ENCODE measurements at places on chromosomes 13 and 19.

GRCh38 chr13:112980434-112980833, 11.4 kb downstream of the MCF2L start:
- DNase-seq: no peak

DNA sequence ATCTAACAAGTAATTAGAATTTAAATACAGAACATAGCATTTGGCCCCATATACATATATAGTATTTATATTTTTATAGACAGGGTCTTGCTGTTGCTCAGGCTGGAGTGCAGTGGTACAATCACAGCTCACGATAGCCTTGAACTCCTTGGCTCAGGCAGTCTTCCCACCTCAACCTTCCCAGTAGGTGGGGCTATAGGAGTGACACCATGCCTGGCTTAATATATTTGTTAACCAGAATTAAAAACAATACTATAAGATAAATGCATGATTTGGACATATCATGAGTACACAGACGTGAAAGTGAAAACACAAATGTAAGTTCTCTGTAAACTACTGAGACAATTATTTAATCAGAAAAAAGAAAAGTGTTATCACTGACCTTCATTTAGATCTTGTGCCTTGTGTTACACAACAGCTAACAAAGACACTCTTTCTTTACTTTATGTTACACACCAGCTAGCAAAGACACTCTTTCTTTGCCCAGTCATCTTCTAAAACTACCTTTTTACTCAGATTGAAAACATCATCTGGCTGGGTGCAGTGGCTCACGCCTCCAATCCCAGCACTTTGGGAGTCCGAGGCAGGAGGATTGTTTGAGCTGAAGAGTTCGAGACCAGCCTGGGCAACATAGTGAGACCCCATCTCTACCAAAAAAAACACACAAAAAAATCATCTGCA, 22.6 kb downstream of the CARS2 start:
- DNase-seq: no peak

DNA sequence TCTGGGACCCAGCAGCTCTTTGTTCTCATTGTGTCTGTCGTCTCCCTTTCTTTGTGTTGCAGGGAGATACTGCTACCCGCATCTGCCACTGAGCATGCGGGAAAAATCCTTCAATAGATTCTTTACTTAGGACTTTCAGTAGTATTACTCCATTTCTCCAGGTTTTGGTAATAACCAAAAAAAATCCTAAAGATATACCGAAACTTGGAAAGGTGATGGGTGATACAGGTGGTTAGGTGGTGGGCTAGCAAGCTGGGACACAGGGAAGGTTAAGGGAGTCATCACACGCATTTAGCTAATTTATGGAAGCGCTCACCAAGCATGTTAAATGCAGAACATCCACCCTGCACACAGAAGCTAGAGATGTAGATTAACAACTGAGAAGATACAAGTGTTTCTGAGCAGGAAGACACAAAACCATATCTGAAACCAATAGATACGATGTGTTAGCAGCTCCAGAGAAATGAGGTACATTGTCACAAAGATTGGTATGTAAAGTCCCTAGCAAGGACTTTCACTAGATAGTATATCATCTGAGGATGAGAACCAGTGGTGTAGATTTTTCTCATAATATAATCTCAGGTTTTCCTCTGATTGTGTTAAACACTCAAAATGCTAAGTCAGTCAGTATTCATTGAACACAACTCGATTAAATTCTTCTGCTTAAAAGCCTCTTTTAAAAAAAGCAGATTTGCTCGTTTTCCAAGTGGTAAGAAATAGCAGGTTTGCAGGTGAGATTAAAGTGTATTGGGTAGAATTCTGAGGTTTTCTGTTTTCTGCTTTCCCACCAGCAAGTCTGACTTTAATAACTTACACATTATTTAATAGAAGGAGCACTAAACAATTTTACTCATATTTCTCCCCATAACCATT, 1.2 kb upstream of the SLAIN1 start:
- no peak for DNase-seq

DNA sequence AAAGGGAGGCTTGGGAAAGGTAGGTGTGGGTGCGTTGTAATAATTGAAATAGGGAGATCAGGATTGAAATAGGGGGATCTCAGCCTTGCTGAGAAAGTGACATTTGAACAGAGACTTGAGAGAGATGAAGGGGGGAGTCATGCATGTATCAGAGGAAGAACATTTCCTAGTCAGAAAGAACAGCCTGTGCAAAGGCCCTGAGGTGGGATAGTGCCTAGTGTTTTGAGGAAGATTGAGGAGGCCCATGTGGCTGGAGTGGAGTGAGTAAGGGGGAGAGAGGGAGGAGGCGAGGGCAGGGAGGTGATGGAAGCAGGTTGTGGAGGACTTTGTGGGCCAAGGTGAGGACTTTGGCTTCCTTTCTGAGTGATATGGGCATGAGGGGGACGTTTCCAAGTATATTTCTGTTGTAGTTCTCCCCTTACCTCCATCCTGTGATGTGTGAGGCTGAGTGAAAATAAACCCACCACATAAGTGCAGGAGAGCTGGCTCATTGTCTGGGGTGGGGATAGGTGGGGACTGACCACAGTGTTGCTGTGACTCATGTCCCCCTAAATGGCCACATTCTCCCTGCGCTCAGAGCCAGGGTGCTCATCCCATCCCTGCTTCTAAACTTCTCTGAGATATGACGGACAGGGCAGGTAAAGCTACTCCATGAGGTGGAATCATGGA, 17.8 kb downstream of the ACTL9 start:
- no peak for DNase-seq

DNA sequence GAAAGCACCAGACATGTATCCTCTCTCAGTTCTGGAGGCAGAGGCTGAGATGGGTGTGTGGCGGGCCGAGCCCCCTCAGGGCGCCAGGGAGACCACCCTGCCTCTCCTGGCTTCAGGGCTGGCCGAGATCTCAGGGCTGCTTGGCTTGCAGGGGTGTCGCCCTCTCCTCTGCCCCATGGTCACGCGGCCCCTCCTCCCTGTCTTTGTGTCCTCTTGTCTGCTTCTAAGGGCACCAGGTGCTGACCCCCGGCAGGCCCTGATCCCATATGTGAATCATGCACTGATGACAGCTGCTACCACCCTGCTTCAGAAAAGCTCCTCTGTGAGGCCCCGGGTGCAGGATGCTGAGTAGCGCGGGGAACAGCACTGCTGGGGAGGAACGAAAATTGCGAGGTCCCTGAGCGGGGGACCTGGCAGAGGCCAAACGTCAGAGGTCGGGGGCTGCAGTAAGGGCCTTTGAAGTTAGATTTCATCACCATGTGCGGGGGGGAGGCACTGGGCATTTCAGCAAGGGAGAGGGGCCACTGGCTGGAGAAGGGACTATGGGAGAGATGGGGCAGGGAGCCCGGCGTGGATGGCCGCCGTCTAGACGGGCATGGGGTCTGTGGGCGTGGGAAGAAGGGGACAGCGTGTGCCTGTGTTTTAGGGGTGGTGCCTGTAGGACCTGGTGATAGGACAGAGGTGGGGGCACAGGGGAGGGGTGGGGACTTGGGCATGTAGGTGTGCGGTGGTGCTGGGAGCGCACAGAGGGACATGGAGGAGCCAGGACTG, 125.2 kb downstream of the KDM4B start:
- DNase-seq: no peak

GRCh38 chr13:80149736-80150135, 191.2 kb downstream of the SPRY2 start:
- no peak for DNase-seq

DNA sequence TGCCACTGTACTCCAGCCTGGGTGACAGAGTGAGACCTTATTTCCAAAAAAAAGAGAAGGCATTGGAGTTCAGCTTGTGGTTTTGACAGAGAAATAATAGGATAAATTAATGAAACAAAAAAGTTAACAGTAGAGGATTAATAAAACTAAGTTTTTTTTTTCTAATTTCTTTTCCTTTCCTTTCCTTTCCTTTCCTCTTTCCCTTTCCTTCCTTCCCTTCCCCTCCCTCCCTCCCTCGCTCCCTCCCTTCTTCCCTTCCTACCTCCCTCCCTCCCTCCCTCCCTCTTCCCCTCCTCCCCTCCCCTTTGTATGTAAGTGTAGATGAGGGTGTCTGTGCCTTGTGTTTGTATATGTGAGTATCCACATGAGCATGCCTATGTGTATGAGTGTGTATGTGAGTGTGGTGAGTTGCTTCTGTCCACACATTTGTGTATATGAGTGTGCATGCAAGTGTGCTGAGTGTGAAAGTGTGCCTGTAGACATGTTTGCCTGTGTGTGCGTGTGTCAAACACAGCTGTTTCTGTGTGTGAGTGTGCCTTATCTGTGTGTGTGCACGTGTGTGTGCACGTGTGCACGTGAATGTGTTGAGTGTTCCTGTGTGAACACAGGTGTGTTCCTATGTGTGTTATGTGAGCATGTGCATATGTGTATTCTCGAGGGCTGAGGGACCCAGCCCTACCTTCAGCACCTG, 12.5 kb upstream of the MZF1 start:
- DNase-seq: no peak

DNA sequence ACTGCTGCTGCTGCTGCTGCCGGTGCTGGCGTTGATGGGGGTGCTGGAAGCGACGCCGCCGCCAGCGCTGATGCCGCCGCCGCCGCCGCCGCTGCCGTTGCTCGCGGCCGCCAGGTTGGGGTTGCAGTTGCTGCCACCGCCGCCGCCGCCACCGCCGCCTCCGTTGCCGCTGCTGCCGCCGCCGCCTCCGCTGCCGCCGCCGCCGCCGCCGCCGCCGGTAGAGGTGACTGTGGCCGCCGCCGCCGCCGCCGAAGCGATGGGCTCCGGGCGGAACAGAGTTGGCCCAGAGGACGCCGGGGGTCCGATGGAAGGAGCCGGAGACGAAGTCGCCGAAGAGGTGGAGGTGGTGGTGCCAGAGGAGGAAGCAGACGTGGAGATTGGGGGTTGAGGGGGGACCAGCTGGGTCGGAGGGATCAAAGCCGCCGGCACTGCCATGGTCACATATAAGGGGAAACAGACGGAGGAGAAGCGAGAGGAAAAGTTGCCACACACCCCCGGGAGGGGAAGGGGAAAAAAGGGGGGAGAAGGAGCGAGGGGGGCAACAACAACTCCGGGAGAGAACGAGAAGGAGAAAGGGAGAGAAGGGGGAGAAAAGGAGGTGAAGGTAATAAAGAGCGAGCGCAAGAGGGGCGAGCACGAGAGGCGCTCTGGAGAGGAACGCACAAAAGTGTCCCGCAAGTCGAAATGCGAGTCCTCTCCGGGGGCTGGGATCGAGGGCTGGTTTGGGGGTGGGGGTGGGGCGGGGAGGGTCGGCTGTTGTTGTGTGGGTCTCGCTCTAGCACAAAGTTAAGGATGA, 471 bp downstream of the DACH1 start:
- DNase-seq: no peak

DNA sequence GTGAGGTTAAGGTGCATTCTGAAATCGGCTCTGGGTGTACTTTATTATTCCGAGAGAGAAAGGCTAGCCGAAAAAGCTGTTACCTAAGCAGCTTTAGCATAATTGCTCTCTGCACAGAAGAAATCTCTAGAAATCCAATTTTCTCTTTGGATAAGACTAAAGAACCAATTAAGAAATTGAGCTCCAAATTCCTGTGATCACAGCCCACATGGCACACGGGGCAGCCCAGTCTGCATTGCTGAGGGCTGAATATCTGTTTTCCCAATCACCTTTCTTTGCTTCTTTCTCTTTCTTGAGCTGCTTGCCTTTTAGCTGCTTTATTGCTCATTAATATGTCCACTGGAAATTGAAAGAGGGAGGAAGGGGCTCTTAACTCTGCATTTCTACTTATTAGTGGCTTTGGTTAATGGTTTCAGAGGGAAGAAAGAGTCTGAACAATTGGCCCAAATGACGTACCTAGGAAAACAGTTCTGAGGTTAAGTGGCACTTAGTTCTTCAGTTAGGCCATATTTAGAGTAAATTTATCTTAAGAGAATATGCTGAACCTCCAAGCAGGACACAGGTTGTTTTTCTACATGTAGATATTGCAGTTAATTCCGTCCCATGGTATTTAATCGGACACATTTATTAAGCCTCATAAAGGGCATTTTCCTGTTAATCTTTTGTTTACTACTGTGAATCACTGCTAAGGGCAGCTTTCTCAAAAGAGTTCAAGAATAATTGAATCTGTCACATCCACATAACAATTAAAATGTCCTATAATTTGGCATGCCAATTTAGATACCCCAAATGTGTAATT, 265.7 kb downstream of the ABCC4 start:
- no peak for DNase-seq

GRCh38 chr13:49082653-49083536, 107.2 kb downstream of the FNDC3A start:
- DNase-seq: no peak

DNA sequence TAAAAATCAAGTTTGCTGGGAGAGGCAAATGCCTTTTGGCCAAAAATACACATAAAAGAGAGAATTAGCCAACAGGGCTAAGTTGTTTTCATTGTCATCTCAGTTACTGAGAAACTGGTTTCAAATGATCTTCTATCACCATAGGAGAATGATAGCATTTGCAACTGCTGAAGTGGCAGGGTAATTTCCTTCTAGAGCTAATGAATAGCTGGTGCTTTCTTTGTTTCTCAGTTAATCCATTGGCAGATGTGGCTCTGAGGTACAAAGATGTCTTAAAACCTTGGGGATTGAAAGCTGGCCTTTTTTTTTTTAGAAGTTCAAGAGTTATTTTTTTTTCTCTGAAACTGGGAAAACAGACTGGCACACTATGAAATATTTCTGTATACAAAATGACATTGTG, 332.7 kb upstream of the KLF12 start:
- no peak for DNase-seq

- peak; percentile 51 for DNase-seq
Observed at GRCh38 chr19:47729468-47729798, 15.9 kb upstream of the NOP53 start.

- DNase-seq: no peak
Observed at GRCh38 chr13:90120026-90120425, 1227.5 kb upstream of the MIR17HG start.

DNA sequence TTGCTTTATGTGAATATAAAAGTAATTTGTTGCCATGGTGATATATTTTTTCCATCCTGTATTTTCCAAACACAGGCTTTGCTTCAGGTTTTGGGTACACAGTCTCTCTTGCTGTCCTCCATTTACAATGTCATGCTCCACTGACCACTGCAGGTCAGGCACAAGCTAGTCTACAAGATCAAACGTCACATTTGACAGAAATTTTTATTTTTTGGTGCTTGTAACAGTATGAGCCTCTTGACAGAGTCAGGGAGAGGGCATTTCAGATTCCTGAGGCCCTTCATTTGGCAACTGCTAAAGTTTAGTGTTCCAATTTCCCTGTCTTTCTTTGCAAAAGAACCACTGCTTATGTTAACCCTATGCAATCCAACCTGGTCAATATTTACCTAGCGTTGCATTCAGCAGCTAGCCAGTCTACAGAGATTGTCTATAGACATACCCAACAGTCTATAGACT, 175.0 kb downstream of the RFC3 start:
- DNase-seq: no peak

GRCh38 chr13:41307884-41308640, 3.0 kb upstream of the NAA16 start:
- no peak for DNase-seq

GRCh38 chr19:33241530-33242101, 16.0 kb upstream of the SLC7A10 start:
- DNase-seq: no peak

GRCh38 chr13:110001670-110002275, 215.4 kb upstream of the IRS2 start:
- no peak for DNase-seq

- no peak for DNase-seq
Observed at GRCh38 chr13:36329361-36329760, 16.8 kb downstream of the SPART start.

- no peak for DNase-seq
Observed at GRCh38 chr13:37621811-37622361, 23.3 kb upstream of the POSTN start.

- no peak for DNase-seq
Observed at GRCh38 chr19:49114630-49115363, 627 bp downstream of the LIN7B start.

- DNase-seq: no peak
Observed at GRCh38 chr19:9945319-9945966, 9.1 kb upstream of the OLFM2 start.
